ENCODE measurements at places on chromosomes 16 and 17. TPM values are rescaled to one million over a fixed set of nuclear protein-coding genes. Genes with fewer than 3 reads are reported as not detected.

The OMG gene
- total RNA-seq, result 62.6 TPM

The ABI3 gene
- total RNA-seq, result 4.8 TPM

The PKMYT1 gene
- total RNA-seq, result 7.2 TPM

The PRSS22 gene
- total RNA-seq, result not detected

The PIK3R5 gene
- total RNA-seq, result 2.5 TPM

The TMIGD1 gene
- not detected for total RNA-seq

The ZNF469 gene
- 3.2 TPM for total RNA-seq

The PPL gene
- 2.7 TPM for total RNA-seq

The CDRT15 gene
- total RNA-seq, result not detected

The CRYM gene
- 22.2 TPM for total RNA-seq

- no peak for DNase-seq
- no peak overlapping the region for H3K27ac ChIP-seq
- no peaks in the 10 kb centered on the region for H3K27me3 ChIP-seq
- H3K36me3 ChIP-seq, result peaks cover 3% of the 10 kb centered on the region
Observed at GRCh38 chr16:19560078-19560477, 4.6 kb downstream of the VPS35L start.

DNA sequence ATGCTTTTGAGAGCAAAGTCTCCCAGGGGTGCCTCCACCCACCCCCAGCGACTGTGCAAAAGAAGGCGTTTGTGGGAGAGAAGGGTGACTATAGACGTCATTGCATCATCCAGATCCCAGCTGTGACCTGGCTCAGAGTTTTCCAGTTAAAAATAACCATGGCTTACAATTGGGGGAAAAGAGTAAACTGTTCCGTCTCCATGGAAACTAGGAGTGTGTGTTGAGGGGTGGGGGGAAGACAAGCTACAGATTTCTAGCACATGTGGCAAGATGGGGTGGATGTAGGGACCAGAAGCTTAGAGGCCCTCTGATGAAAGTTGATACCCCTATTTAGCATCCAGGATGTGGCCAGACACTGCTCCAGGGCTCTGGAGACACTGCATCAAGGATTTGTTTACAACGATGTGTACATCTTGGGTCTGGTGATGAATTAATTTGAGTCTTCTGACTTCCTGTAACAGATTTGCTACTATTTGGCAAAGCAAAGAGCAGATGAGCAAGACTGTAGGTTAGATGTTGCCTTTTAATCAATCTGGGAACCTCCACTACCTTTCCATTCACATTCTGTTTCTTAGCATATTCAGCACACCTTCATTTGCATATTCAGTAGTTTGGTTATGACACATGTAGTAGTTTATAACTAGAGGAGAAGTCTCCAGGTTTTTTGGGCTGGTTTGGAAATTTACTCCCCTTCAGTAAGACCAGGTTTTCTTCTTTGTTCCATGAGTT is 6.2 kb upstream of the DUSP14 start:
- peaks cover 3% of the 10 kb centered on the region for H3K36me3 ChIP-seq
- H3K4me3 ChIP-seq, result no peak overlapping the region
- H3K4me1 ChIP-seq, result peaks cover under 1% of the 10 kb centered on the region
- H3K27me3 ChIP-seq, result no peaks in the 10 kb centered on the region

DNA sequence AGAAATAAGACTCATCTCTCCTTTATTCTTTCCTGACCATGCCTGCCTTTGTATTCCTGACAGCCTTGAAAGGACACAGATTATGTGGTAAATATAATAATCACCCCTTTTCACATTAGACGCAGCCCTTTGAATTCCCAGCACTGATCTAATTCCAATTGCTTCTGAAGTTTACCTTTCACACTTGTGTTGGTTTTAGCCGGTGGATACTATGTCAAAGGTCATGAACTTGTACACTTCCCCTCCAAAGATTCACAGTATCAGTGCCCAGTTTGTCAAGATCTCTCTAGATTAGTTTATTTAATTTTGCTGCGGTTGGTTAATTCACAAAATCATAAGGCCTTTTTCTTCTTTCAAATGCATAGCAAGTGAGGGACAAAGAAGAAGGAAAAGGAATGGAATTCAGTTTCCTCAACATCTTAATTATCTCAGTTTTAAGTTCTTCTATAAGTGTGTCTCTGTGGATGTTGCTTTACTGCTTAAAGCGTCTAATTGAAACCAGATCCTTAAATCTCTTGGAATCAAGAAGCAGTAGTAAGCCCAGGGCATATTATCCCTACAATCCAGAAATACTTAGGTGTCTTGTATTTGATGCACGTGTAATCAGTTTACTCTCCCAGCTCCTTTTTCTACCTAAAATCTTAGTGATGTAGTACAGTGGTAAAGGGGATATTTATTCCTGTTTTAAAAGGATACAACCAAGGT is 174.3 kb upstream of the TBX2 start:
- H3K4me3 ChIP-seq, result no peak overlapping the region
- H3K4me1 ChIP-seq, result no peaks in the 10 kb centered on the region
- no peaks in the 10 kb centered on the region for H3K27me3 ChIP-seq
- H3K36me3 ChIP-seq, result no peaks in the 10 kb centered on the region
- H3K27ac ChIP-seq, result no peak overlapping the region

- H3K4me1 ChIP-seq, result no peaks in the 10 kb centered on the region
- H3K27ac ChIP-seq, result no peak within 1 kb of the TSS
- H3K36me3 ChIP-seq, result no peaks in the 10 kb centered on the region
- no peak for DNase-seq
- no peak within 1 kb of the TSS for H3K4me3 ChIP-seq
Observed at GRCh38 chr17:3385869-3386816, at the start of gene OR3A2. Gene OR3A2 (minus strand): TSS chr17:3386308.

DNA sequence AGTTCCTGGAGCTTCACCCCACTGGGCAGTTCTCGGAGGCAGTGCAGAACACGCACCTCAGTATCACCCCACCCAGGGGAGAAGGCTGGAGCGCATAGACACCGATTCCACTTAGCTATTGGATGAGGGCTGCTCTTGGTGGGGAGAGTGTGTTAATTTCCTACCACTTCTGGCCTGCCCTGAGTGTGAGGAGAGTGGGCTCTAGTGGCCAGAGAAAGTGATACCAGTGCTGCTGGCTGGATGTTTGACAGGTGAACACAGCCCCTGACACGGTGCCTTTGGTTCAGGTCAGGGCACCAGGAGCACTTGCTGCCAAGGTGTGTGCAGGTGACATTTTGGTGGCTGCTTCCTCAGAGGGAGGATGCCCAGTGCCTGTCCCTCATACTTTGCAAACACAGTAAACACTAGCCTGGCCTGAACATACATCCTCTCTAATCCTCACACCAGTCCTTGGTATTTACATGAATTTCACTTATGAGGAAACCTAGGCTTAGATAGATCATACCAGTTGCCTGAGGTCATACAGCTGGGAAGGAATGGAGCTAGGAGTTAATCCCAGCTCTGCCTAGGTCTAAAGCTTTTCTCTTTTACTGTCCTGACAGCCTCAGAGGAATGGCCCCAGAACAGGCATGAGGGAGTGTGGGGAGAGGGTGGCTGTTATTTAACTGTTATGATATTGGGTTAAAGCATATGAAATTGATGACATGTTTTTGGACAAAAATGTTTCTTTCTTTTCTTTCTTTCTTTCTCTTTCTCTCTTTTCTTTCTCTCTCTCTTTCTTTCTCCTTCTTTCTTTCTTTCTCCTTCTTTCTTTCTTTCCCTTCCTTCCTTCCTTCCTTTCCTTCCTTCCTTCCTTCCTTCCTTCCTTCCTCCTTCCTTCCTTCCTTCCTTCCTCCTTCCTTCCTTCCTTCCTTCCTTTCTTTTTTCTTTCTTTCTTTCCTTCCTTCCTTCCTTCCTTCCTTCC is 21.0 kb upstream of the ITGAX start:
- no peak overlapping the region for H3K27ac ChIP-seq
- no peak overlapping the region for H3K4me3 ChIP-seq
- peaks cover 32% of the 10 kb centered on the region for H3K27me3 ChIP-seq
- H3K36me3 ChIP-seq, result no peaks in the 10 kb centered on the region

GRCh38 chr16:75457485-75458021 is 6.9 kb downstream of the TMEM170A start:
- no peaks in the 10 kb centered on the region for H3K27me3 ChIP-seq
- no peak overlapping the region for H3K27ac ChIP-seq
- H3K4me1 ChIP-seq, result peaks cover 26% of the 10 kb centered on the region
- H3K4me3 ChIP-seq, result no peak overlapping the region
- DNase-seq, result no peak
- H3K36me3 ChIP-seq, result peaks cover 2% of the 10 kb centered on the region

DNA sequence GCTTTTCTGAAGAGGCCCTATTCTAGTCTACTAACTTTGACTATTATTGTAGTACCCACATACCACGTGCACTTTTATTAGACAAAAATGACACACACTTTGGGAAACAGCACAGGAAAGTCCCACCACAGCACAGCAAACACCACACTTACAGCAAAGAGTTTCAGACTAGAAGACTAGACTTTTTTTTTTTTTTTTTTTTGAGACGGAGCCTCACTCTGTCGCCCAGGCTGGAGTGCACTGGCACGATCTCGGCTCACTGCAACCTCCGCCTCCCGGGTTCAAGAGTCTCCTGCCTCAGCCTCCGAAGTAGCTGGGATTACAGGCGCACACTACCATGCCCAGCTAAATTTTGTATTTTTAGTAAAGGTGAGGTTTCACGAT is 20.1 kb downstream of the YWHAE start:
- no peak for DNase-seq
- no peaks in the 10 kb centered on the region for H3K27me3 ChIP-seq
- peaks cover 49% of the 10 kb centered on the region for H3K4me1 ChIP-seq
- H3K4me3 ChIP-seq, result no peak overlapping the region

DNA sequence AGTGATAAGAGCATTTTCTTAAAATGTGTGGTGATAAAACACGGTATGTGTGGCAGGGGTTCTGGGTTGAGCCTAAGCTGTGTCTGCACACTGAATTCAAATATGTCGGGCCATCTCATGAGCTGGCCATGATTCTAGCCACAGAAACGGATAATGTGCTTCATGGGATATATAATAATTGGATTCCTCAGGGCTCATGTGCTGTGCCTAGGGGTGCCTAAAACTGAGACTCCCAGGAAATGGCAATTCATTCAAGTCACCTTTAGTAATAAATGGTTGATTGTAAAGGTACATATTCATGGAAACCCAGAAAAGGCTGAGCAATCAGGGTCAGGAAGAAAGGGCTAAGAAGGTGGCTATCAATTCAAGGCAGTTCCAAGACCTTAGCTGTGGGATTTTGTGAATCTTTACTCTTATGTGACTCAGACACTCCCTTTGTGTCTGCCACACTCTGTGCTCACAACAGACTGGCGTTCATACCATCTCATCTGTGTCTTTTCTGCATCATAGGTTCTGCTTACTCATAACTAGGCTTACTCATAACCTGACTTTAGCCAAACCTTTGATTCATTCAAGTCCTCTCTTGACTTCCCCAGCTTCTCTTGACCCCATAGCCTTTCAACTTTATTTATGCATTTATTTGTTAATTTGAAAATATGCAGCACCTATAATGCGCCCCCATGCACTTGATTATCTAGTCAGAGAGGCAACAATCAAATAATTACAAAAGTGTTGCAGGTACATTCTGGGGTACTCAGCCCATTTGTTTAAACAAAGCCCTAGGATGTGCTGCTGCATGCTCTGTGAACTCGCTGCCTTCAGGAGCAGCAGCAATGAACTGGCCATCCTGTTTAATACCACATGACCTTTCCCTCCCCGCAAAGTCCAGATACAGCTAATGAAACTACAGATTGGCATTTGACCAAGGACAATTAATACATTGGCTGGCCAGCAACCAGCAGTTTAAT is 28.4 kb upstream of the MED13 start:
- no peak overlapping the region for H3K4me3 ChIP-seq
- no peak for DNase-seq
- H3K27ac ChIP-seq, result no peak overlapping the region
- no peaks in the 10 kb centered on the region for H3K36me3 ChIP-seq

GRCh38 chr17:38609280-38610031 is 3.7 kb upstream of the SRCIN1 start:
- no peak for DNase-seq
- H3K27me3 ChIP-seq, result peaks cover 11% of the 10 kb centered on the region
- H3K27ac ChIP-seq, result no peak overlapping the region
